Mucosa of gallbladder (tissue), 1 donor: ENCODE measurements at places on chromosomes 3 and 15. TPM values are rescaled to one million over a fixed set of nuclear protein-coding genes. Genes with fewer than 3 reads are reported as not detected.

GABRB3 gene
- total RNA-seq: 91.6 TPM

GRCh38 chr15:98614681-98615080 lies 33.7 kb upstream of the IGF1R start:
- DNase-seq: no peak

CHDH gene
- total RNA-seq: 46.4 TPM

DNA sequence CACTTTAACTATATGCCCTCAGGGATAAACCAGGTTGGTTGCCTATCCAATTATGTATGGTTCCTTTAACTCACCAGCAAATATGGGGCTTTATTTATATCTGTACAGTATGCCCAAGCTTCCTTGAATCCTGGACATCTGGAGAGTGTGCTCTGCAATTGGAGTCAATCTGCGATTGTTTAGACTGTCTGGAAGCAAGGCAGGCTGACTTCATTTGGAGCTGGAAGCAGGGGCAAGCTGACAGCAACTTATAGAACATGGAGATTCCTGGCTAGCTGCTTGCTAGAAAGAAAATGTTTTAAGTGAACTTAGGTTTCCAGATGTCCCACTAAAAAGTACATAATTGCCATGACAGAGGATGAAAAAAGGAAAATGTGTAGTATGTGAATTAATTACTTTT lies 63.7 kb upstream of the TPRG1 start:
- no peak for DNase-seq

ZNF385D gene
- 25.8 TPM for total RNA-seq

DNA sequence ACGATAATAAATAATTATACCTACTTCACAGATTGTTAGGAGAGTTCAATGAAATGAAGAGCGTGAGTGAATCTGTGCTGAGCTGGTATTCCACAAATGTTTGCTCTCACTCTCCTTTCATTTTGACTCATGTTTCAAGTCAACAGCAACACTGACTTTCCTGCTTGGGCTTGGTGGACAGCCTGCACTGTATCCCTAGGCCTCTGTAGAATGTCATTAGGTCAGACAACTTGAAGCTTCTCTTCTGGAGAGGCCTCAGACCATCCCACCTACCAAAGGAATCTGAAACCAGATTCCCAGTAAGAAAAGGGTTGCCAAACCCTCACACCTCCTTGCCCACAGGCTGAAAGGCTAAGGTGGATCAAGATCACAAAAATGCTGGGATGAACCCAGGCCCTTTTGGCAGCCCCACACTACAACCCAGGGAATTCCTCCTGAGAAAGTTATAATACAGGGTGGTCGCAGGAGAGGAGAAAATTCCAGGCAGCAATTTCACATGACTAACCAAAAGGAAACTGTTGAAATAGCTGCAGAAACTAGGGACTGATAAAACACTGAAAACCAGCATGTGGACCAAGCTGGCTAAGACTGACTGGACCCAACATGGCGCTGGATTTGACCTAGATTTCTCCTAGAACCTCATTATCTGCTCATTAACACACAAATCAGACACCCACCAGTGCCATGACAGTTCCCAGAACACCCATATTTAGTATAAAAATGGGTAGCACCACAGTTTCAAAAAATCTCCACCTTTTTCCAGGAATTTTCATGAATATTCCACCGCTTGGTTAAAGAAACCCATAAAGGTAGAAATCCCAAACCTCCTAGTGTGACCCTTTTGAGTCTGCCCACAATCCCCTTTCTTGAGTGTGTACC lies 57.0 kb upstream of the ZNF148 start:
- no peak for DNase-seq

DNA sequence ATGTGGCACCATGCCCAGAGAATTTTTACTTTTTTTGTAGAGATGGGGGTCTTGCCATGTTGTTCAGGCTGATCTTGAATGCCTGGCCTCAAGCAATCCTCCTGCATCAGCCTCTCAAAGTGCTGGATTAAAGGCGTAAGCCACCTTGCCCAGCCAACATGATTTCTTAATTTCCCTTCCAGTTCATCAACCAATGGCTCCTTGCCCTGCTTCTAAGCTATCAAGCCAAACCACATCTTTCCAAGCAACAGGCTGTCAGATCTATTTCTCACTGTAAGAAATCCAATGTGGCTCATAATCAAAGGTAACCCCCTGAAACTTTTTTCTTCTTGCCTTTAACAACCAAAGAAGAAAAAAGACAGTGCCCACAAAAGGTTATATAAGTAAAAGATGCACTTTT lies 204.2 kb upstream of the ICE2 start:
- no peak for DNase-seq

THAP10 gene
- 4.9 TPM for total RNA-seq

DNA sequence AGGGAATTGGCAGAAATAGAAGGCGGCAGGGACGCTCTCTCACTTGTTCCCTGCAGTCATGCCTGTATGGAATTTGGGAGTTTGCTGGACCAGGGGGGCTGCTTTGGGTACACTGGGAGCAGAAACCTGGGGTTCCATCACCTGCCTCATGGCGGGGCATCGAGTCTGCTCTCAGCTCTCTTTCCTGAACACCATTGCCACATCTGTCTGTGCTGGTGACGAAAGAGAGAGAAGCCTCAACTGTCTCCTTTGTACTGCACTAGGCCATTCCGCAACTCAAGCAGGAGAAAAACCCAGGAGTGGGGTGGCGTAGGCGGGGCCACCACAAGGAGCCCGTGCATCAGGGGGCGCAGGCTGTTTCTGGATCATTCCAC lies 14.0 kb downstream of the TMEM158 start:
- no peak for DNase-seq

GRCh38 chr15:101022876-101023275 lies 103.7 kb downstream of the LRRK1 start:
- DNase-seq: no peak

- DNase-seq: no peak
Observed at GRCh38 chr3:62203152-62203551, 170.2 kb downstream of the FEZF2 start.

DNA sequence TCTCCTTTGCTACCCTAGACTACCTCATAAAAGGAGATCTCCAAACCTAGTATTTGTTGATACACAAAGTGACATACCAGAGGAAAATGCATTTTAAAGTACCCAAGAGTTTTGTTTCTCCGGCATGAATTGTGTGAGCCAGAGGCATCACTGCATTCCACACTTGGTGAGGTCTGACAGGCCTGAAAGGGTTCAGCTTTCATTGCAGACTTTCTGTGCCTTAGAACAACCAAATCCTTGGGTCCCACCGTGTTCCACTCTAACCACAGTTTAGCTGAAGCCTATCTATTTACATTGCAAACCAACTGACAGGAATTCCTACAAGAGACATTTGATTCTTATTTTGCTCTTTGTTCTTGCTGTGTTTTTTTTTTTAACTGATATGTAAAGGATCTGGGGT lies 21.0 kb upstream of the EID1 start:
- DNase-seq: no peak

- no peak for DNase-seq
Observed at GRCh38 chr15:74411686-74412085, 22.1 kb downstream of the SEMA7A start.

DNA sequence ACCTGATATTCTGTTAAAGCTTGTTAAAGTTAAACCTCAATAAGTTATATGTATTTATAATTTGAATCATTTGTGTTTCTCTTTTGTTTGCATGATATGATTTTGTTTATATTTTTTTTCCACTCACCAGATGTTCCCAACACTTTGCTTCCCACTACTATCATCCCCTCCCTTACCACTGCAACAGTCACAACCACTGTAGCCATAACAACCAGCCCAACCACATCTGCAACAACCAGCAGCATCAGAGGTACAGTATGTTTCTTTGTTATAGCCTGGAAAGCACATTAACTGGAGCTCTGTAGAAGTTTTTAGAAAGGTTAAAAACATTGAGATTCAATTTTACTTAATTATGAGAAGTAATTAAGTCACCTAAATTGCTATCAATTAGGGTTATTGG lies 1011.9 kb downstream of the VGLL3 start:
- DNase-seq: no peak

GRCh38 chr3:109480014-109480413 lies 142.7 kb upstream of the DPPA4 start:
- no peak for DNase-seq

- DNase-seq: no peak
Observed at GRCh38 chr15:48966595-48967301, 3.0 kb upstream of the SHC4 start.

GRCh38 chr3:54349231-54349652 lies 226.9 kb downstream of the CACNA2D3 start:
- DNase-seq: no peak

EFCC1 gene
- total RNA-seq: 25.1 TPM

DNA sequence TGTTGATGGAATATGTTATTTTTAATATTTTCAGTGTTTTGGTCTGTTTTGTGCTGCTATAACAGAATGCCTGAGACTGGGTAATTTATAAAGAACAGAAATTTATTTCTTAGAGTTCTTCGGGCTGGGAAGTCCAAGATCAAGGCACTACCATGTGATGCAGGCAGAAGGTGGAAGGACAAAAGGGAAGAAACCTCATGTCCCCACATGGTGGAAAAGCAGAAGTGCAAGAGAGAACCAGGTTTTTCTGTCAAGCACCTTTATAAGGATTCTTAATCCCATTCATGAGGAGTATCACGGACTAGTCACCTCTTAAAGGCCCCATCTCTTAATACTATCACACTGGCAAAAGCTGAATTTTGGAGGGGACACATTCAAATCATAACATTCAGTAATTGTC lies 57.9 kb upstream of the EPHB3 start:
- DNase-seq: no peak

DNA sequence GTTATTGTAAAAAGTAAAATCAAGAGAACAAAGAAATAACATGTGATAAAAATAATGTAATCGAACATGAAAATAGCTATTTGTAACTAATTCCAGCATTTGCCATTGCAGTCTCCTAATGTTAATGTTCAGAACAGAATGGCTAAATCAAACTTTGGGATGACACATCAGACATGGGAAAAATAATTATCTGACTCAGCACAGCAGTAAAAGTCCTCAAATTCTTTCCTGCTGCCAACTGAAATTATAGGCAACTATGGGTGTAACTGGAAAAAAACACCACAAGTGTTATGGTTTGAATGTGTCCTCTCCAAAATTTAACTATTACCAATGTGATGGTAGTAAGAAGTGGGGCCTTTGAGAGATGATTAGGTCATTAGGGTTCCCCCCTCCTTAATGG lies 446.7 kb downstream of the C3orf38 start:
- no peak for DNase-seq

DNA sequence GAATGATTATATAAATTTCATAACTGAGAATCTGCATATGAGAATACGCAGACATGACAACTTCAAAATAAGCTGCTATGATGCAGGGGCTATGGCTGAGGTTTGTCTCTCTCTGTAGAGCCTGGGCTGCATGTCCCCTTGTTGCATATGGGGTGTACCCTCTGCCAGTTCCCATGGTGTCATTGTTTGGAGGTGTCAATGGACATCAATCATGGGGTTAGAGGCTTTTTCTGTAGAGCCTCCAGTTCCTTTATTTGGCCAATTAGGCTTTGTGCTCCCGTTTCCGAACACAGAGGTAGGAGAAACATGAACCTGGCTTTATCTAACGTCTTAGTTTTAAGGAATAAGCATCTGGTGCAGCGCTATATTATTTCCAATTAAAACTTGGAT lies 77.3 kb upstream of the RARB start:
- DNase-seq: no peak

NR1I2 gene
- 106 TPM for total RNA-seq

- DNase-seq: no peak
Observed at GRCh38 chr3:126082362-126083137, 1.4 kb downstream of the SLC41A3 start.

DNA sequence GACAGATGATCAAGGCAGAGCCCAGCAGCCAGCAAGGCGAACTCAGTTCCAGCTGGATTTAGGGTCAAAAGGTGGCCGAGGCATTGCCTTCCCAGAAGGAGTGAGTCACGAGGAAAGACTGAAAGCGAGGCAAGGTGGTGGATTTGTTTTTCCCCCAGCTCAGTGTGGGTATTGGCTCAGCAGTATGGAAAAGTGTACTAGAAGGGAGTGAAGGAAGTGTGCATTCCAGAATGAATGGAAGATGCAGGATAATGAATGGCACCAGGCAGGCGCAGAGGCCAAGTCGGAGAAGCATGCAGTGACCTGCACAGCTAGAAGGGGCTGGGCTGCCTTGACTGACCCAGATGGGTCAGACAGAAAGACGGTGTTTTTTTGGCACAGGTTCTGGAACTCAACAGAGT lies 46.3 kb downstream of the FOXP1 start:
- no peak for DNase-seq

GOLGA8R gene
- 5.8 TPM for total RNA-seq

SLC6A11 gene
- total RNA-seq: 0.12 TPM

DNA sequence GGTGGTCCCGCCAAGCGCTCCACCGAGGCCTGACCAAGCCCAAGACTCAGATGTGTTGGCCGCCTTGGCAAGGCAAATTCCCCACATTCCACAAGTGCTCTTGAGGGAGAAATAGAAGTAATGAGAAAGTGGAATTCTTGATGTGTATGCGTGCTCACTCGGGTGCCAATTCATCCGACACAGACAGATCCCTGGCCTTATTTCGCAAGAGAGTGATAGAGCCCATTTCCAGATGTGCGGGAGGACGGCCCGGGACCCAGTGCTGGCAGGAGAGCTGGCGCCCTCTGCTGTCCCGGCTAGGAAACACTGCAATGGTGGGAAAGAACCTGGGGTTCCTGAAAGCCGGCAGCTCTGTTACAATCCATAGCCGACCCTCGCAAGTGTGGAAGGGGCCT lies 76.0 kb downstream of the HMG20A start:
- DNase-seq: peak; percentile 83

DNA sequence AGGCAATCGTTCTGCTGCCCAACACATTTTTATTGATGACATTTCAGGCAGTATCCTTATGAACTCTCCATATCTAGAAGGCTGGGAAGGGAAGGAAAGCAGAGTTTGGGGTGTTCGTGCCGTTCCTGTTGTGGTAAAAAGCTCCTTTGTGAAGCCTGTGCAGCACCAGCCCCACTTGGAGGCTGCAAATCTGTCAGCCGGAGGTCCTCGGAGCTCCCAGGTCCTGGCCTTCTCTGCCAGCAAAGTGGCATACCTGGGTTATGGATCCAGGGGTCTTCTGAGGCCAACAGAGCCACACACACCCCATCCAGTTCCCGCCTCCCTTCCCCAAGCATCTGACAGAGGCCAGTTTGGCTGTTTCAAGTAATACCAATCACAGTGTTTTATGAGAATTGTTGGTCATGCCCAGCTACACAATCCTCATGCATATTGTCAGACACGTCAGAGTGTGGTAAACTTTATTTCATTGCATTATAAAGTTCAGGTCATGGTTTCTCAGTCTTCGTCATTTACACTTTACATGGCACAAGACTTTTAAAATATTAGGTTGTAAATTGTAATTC lies 15.9 kb upstream of the USP3 start:
- no peak for DNase-seq

GRCh38 chr15:66789029-66790025 lies 87.3 kb downstream of the SMAD6 start:
- DNase-seq: peak; percentile 59

ACAN gene
- total RNA-seq: 0.20 TPM
